Fibroblast of pulmonary artery (primary cell): ENCODE measurements at places on chromosomes 7 and 10.

DNA sequence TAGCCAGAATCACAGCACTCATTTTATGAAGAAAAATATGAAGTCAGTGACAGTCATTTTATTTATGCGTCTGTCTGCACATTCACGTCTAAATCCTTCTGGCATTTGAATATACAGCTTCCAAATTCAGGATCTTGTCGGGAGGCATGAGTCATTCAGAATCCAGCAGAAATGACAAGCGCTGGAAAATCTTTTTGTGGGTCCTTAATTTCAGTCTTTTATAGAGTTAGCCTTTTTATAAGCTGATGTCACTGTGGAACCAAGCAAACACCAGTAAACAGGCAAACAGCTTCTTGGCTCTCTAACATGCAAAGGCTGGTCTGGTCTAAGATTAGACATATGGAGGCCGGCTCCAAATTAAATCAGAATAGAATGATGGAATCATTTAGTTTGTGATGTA is 388.2 kb upstream of the TEX47 start:
- DNase-seq, result no peak

DNA sequence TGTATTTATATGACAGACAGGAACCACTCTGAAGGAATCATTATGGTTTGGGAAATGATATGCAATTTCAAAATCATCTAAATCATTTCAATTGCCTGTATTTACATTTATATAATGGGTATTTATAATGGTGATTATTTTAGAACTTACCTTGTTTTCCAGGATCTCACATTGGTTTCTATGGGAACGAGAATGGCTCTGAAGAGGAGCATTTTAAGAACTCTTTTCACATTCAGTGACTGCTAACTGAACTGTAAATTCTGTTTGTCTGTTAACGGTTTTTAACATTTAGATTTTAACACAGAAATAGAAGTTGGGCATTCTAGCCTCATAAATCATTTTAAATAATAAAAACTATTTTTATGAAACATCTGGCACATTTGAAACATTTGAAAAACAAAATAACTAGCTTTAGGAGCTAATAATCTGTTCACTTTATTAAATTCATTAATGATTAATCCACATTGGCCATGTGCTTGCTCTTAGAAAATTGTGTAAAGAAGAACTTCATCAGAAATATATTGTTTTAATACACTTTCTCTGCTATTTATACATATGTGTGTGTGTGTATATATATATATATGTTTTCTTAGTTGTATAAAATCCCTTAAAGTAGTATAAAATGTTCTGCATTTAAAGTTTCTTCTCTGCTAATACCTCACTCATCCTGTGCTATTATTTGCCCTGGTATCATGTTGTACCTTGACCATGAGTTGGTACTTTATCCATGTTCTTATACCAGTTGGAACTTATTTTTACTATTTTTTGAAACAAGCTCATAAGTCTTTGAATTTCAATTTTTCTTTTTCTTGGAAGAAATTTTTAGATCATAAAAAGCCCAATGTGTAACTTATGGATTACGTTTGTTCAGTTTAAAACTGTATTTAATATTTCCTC is 8.7 kb upstream of the SEM1 start:
- DNase-seq, result no peak

GRCh38 chr7:47307311-47307710 is 274.6 kb downstream of the TNS3 start:
- no peak for DNase-seq

- no peak for DNase-seq
Observed at GRCh38 chr10:44682507-44682906, 228.6 kb upstream of the TMEM72 start.

DNA sequence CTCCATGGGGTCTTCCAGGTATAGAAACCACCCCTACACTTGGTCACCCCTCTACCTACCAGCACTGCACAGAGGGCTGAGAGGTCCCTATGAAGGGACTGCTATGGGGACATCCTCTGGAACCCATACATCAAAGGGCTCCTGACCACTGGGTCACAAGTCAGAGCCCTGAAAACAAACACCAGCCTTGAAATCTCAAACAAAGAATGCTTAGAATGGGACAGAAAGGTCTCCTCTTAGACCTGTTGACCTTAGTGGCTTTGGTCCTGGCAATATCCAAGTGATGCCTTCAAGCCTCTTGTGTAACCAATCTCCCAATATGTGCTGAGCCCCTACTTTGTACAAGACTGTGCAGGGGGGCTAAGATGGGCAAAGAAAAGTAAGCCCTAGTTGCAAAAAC is 34.6 kb upstream of the DLX6 start:
- no peak for DNase-seq

GRCh38 chr7:66237906-66238772 is 33.0 kb downstream of the TPST1 start:
- DNase-seq, result no peak

GRCh38 chr7:36072620-36073019 is 80.4 kb upstream of the EEPD1 start:
- DNase-seq, result no peak

- no peak for DNase-seq
Observed at GRCh38 chr10:24239289-24240040, 30.5 kb downstream of the KIAA1217 start.

GRCh38 chr10:22931948-22932347 is 4.1 kb downstream of the ARMC3 start:
- peak; percentile 42 for DNase-seq
